ENCODE measurements at places on chromosomes 2 and 18. TPM values are rescaled to one million over a fixed set of nuclear protein-coding genes. Genes with fewer than 3 reads are reported as not detected.

- no peak for DNase-seq
Observed at GRCh38 chr2:66306483-66306882, 128.4 kb upstream of the MEIS1 start.

- DNase-seq = no peak
Observed at GRCh38 chr2:175743011-175743410, 259.1 kb downstream of the LNPK start.

Gene ADAM23
- total RNA-seq = 12.5 TPM

DNA sequence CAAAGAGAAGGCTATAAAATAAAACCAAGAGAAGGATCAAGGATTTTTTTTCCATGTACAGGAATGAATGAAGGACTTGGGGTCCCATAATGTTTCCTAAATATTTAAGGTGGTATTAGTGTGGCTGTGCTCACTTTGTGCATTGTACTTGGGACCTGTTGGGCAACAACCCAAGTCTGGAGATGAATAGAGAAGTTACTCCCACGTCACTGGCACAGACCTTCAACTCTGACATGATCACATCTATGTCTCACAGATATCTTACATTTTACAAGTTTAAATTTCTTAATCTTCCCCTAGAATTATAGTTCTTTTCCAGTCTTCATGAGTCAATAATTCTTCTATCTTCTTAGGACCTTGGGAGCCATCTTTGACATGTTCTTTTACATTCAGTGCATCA is 133.4 kb downstream of the PLCL1 start:
- DNase-seq = no peak

Gene CXCR4
- total RNA-seq = 21.3 TPM

- no peak for DNase-seq
Observed at GRCh38 chr2:39435741-39436591, 1.1 kb downstream of the MAP4K3 start.

Gene ROCK2
- total RNA-seq = 81.6 TPM

DNA sequence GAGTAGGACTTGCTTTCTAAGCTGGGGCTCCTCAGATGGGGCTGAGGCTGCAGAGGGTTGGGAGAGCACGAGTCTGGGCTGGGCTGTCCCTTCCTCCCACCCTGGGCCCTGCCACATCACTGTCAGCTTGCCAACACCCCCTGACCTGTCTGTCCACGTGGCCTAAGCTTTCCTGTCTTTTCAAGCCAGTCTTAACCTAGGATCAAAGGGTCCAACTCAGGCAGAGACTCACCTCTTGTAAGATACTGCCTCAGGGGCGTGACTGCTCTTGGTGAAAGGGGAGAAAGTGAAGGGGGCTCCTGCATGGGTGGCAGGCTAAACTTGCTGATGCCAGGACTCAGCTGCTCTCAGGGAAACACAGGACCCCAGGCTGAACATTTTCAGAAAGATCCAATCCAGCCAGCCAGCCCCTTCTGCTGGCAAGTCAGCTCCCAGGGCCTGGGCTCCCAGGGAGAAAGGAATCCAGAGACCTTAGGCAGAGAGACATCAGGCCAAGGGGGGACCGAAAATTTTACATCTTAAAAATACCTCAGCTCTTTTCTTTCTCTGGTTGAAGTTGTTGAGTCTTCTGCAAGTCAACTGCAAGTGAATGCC is 144.2 kb upstream of the ID2 start:
- DNase-seq = no peak

DNA sequence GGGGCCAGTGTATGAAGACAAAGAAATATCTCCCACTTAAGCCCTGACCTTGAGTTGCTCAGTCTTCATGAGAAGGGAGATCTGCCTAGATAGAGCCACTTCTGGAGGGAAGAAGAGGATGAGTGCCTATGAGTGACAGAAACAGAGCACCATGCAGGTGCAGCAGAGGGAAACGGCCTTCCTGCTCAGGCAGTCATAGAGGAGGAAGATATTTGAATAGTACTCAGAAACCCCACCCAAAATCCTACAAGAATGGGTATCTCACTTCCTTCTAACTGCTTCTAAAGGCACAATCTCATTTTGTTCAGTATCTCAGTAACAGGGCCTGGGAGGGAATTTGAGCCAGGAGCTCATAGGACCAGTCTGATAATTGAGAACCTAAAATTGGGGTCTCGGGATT is 339.3 kb downstream of the ALK start:
- no peak for DNase-seq

DNA sequence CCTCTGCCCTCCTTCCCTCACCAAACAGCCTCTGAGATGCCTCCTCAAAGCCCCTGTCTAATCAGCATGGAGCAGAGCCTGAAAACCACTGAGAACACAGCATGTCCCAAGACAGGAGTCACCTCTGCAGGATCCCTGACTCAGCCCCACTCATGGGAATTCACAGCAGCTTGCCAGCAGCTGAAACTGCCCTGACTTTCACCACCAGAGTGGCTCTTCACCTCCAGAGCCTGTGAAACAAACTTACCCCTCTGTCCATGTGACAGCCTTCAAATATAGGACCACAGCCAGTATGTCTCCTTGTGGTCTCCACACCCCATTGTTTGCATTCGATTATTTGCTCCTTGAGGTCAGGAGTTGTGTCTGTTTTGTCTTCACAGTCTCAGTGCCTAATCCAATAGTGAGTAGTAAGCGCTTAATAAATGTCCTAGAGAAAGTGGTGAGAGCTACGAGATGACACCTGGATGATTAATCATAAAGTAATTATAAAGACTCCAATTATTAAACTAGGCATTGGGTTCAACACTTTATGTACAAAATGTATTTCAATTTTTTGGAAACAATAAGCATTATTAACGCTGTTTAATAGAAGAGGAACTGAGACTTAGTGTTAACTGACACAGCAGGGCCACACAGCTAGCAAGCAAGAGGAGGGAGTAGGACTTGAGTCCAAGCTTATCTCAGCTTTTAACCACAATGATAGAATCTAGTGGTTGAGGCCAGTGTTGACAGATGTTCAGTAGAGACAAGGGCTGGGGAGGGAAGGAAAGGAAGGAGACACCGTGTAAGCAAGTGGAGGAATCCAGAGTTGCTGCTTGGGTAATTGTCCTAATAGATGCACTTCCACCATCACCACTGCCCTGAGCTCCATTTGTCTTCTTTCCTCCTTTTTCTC is 358.7 kb upstream of the TNP1 start:
- no peak for DNase-seq

GRCh38 chr2:86176597-86176996 is 18.7 kb downstream of the IMMT start:
- DNase-seq = no peak

Gene DAPL1
- total RNA-seq = 2.6 TPM

Measured in tibial nerve (tissue), 4 donors.